HAP-1 (cell line): ENCODE measurements at places on chromosomes 2 and 18.

- DNase-seq, result no peak
These were observed 1.7 kb downstream of the TMBIM1 start for GRCh38 chr2:218290316-218291261.

GRCh38 chr18:63306249-63306648, 13.3 kb downstream of the BCL2 start:
- no peak for DNase-seq

DNA sequence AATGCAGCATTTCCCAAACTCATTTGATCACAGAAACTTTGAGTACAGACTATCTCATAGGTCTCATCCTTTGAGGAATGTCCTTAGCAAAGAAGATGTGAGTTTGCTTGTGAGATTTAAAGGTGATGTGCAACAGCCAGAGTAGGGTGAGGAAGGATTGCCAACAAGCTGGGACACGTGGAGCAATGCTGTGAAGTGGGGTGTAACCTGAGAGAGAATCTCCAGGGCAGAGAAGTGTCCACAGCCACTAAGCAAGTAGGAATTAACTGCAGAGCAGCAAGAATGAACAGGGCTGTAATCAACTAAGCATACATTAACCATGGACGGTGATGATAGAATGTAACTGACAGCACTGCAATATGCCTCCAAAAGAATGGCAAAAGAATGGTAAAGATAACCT, 469.9 kb upstream of the NRP2 start:
- DNase-seq, result no peak

- DNase-seq, result no peak
These were observed 208.1 kb downstream of the IKZF2 start for GRCh38 chr2:212943351-212943750.

DNA sequence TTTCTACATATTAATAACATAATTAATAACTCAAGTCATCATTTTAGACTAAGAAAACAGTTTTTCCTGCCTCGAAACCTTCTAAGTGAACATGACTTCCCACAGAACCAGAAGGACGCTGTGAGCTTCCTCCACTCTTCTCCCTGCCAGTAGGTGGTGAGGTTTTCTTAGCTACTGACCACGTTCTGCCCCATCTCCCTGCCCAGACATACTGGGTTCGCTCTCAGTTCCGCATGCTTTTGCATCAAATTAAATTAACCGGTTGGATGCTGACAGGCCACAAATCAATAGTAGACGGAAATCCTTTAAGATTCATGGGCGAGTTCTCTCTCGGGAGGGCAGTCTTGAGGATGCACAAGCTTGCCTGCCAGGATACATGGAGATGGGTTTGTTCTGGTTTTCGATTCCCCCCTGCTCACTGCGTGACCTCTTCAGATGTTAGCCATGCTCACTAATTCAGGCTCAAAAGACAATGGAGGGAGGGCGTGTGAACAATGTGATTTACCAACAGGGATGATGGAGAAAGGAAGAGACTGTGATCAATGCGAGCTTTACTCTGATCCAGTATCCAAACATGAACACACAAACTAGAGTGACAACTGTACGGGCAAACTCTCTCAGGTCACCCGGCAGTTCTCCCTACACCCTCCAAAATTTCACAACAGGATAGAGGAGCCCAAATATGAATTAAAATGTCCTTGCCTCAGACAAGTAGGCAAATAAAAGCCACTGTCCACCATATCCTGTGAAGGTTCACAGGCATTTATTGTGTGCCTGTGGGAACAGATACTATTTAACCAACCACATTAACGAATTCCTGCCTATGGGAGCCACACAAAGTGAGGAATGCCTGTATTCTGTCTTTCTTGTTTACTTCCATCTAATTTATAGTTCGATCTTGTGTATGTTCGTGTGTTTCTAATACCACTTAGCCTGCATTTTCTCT, 375.7 kb downstream of the EIPR1 start:
- no peak for DNase-seq

DNA sequence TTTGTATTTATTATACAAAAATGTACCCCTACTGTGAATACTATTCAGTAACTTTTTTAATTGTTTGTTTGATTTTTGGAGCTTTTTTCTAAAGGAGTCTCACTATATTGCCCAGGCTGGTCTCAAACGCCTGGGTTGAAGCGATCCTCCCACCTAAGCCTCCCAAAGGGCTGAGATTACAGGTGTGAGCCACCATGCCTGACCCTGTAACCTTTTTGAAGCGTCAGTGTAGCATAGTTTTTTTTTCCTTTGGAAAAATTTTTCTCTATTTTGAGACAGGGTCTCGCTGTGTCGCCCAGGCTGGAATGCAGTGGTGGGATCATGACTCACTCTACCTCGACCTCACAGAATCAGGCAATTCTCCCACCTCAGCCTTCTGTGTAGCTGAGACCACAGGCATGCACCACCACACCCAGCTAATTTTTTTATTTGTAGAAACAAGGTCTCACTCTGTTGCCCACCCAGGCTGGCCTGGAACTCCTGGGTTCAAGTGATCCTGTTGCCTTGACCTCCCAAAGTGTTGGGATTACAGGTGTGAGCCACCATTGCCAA, 2.0 kb downstream of the GMCL1 start:
- DNase-seq, result no peak

DNA sequence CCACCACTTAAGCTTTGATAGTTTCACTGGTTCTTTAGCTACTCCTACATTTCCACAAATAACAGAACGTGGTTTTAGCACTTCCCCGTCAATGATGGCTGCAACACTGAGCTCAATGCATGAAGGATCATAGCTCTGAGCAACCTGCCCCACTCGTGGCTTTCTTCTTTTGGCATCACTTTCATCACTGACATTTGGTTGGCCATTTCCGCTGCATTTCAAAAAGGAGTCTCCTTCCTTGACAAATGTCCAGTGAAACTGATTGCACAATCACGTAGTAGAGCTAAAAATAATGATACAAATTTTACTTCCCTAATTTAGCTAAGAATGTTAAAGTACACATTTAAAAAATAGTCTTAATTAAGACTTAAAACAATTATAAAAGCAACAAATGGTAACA, 205.2 kb upstream of the HDAC4 start:
- DNase-seq, result no peak

DNA sequence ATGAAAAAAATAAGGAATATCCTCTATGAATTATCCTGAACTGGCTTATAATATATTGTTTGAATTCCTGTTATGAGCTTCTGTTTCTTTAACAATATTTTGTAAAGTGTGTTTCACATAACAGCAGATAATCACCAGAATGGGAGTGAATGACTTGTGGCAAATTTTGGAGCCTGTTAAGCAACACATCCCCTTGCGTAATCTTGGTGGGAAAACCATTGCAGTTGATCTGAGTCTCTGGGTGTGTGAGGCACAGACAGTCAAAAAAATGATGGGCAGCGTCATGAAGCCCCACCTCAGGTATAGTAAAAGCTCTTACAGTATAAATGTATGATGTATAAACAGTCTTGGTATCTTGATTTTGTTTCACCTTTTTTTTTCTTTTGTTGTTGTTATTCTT, 5.9 kb downstream of the GEN1 start:
- no peak for DNase-seq

GRCh38 chr2:225748609-225749008, 349.1 kb downstream of the NYAP2 start:
- no peak for DNase-seq

- DNase-seq, result no peak
These were observed 60.3 kb upstream of the HPCAL1 start for GRCh38 chr2:10242451-10242850.

DNA sequence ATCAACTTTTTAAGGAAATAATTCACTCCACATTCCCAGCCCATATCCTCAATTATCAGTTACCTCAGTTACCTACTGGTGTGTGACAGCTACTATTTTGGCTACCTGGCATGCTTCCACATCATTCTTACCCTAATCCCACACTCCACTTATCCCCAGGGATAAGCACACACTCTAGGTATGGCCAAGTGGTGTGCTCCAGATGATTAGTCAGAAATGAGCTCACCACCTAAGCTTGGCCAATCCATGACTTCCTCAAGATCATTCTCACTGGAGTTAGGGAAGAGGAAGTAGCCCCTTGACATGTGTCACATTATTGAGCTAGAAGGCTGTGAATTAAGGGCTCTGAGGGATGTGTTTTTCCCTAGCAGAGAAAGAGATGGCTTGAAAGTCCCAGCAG, 20.9 kb upstream of the SMAD4 start:
- no peak for DNase-seq

DNA sequence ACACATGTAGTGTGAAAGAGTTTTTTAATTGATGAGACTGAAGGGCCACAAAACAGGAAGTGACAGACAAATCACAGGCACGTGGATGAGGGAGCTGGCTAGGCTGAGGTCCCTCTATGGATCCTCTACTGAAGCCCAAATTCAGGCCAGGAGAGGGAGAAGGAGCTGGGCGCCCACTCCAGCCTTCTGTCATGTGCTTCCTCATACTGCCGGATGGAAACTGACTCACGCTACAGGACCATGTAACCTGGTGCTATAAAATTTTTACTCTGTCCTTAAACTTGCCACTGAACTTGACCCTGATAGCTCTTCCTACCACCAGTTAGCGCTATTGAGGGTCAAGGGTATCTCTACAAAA, 31.3 kb downstream of the PSTPIP2 start:
- DNase-seq, result no peak

DNA sequence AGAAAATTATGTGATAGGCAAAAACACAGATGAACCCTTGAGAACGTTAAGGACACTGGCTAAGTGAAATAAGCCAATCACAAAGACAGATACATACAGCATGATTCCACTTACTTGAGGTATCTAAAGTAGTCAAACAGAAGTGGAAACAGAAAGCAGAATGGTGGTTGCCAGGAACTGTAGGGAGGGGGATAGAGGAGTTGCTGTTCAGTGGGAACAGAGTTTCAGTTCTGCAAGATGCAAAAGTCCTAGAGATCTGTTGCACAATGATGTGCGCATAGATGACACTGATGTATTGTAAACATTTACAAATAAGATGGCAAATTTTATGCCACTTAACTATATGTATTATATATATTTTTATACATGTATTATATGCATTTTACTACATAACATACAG, 59.7 kb downstream of the POLE4 start:
- no peak for DNase-seq

DNA sequence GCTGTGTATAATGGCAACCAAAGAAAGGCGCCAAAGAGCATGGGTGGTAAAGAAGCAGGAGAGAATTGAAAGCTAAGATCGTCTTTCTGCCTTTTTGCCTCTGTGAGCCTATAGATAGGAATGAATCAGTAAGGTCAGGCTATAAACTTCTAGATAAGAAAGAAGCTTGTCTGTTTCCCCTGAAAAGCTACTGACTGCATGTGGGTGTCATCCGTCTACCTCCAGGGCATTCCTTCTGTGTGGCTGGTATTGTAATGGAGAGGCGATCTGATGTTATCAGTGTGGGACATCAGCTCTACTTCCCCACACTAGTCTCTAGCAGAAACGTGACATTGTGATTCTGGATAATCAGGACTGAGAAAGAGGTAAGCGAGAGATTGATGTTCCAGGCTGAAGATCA, 63.4 kb upstream of the PLA2R1 start:
- peak; percentile 25 for DNase-seq

GRCh38 chr2:32011485-32011960, 715 bp upstream of the MEMO1 start:
- no peak for DNase-seq

- DNase-seq, result peak; percentile 41
These were observed at the start of gene GBX2 for GRCh38 chr2:236168110-236169080. TSS of gene GBX2 (minus strand) at chr2:236168386. CDS start at chr2:236167971, 415 bp downstream.

GRCh38 chr2:113200236-113200635, 26.5 kb downstream of the PSD4 start:
- no peak for DNase-seq

DNA sequence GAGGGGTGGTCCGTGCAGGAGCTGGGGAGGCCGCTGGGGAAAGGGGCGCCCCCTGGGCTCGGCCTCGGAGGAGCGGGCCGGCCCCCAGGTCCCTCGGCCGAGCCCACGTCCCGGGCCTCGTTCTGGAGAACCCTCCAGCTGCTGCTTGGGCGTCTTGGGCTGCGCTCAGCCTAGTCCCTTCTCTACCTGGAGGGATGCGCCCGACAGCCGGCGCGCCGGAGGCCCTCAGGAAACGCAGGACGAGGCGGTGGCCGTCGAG, 293 bp upstream of the D2HGDH start:
- no peak for DNase-seq

DNA sequence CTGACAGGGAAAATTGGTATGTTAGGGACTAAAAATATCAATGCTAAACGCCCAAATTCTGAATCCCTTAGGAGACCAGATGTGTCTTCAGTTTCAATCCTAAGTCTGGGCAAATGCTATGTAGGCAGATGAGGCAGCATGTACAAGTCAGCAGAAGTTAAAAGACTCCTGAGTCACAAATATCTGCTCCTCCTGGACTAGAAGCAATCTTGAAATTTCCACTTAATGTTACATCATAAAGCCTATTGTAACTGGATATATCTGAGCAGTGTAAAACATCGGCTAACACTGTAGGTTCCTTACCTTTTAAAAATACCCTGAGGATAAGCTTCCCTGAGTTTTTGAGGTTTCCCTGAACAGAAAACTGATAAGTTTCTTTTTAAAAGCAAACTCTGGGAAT, 1087.6 kb upstream of the PIK3C3 start:
- DNase-seq, result no peak

- DNase-seq, result no peak
These were observed 26.4 kb upstream of the ATRAID start for GRCh38 chr2:27185331-27186026.

DNA sequence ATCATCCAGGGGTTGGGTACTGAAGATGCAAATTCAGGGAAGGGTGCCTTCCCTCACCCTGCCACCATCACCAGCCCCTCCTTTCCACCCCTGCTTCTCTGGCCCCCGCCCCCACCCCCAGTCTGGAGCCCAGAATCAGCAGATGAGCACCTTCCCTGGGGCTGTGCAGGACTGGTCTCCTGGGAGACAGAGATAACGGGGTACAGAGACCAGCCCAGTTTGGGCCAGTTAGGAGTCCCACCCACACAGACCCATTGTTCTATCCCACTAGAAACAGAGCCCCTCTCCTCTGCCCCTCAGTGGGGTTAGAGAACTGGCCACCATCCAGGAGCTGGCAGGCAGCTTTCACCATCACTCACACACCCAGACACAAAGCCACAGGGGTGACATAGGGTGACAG, 4.5 kb upstream of the CRYBA2 start:
- DNase-seq, result no peak
